ENCODE measurements at places on chromosomes 2 and 18.

DNA sequence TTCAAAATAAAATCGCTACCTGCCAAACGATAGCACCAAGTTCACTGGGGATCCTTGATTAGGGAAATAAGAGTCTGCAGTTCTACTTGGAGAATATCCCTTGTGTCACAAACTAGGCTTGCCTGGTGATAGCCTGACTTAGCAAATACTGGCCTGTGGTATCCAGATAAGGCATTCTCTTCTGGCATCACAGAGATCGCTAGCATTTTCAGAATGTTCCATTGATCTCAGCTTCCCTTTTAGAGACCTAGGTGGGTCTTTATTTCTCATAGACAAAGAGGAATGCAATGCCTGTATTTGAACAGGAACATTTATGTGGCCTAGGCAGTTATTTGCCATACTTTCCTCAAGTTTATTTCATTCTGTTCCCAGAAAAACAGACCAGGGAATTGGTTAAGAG, 349.1 kb downstream of the STK39 start:
- no peak for DNase-seq

DNA sequence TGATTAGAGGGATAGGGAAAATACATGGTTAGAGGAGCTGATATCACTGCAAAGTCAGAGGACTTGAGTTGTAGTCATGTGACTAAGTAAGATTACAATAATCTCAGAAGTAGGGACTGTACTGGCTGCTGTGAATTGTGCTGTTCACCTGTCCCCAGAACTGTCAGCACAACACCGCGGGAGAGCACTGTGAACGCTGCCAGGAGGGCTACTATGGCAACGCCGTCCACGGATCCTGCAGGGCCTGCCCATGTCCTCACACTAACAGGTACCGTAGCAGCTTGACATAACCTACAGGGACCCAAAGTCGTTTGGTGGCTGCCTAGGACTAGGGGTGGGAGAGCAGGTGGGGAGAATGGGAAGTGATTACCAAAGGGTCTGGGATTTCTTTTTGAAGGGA, 132.8 kb upstream of the TTC39C start:
- DNase-seq = no peak

GRCh38 chr2:232126301-232127099, 165.0 kb downstream of the DIS3L2 start:
- DNase-seq = peak; percentile 32

DNA sequence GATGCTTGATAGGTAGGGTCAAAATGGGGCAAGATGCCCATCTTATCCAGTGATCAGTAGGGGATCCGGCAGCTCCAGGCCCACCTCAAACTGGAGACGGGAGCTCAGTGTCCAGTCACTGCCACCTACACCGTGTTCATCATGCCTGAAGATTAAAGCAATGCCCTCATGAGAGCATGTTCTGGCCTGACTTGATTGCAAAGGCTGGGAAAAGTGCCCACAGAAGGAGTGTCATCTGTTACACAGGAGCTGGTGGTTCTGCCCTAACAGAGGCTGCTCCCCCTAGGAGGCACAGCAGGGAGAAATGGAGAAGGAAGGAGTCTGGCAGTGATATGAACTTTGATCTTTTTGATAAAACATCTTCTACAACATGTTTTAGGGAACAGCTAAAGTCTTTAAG, 92.3 kb downstream of the CCBE1 start:
- no peak for DNase-seq

DNA sequence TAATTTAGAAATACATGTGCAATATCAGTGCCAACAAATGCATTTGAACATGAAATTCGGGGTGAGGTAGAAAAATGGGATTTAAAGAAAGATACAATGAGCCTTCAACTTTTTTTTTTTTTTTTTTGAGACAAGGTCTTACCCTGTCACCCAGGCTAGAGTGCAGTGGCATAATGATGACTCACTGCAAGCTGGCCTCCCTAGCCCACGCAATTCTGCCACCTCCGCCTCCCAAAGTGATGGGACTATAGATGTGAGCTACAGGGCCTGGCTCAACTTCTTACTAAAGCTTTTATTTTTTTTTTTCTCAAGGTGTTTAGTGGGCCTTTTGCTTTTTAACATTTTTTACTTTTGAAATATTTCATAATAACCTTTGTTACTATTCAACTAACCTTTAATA, 365.6 kb downstream of the LRRTM4 start:
- DNase-seq = no peak

GRCh38 chr2:11598228-11598731, 64.4 kb downstream of the GREB1 start:
- DNase-seq = no peak

DNA sequence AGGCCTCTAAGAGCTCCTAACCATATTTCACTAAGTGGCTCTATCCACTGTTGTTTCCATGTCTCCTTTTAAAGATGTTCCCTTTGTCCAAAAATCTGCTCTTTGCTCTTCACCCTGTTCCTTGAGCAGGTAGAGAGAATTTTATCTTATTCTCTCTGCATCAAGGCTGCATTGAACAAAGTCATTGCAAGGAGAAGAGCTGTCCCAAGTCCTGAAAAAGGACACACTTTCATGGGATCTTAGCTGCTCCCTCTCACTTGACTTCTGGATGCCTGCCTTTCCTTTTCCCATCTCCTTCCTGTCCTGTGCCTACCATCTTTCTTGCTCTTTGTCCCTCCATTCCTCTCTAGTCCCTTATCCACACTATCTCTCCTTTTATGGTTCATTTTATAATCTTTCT, 235.2 kb upstream of the THSD7B start:
- DNase-seq = no peak

- no peak for DNase-seq
These were observed 78.9 kb upstream of the SMAD7 start for GRCh38 chr18:49029628-49030027.

DNA sequence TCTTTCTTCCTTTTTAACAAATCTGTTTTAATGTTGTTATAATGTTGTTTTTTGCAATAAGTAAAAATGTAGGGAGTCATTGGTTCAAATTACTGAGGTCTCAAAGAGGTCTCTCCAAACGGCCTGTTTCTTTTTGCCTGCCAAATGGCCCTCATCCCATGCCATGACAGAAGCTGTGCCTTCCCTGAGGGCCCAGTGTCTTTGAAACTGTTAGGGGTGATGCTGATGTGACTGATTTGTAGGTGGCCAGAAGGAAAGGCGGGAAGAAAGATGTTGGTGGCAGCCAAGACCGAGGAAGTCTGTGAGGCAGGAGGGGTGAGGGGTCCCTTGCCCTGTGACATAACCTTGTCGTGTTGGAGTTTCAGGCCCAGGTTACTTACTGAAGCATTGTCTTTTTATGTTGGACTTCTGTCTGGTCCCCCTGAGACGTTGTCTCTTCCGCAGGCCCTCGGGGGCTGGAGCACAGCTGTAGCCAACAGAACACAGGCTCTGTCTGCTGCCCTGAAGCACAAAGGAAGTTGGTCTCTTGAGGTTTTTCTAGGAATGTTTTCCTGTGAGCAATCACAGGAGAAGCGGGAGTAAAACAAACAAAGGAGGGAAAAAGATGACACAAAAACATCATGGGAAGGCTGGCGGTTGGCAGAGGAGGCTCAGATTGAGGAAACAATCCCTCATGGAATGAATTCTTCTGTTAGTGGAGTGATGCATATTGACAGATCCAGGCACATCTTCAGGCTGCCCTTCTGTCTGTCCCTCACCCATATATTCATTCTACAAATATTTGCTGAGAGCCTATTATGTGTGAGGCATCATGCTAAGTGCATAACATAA, 4.9 kb upstream of the ST3GAL5 start:
- no peak for DNase-seq

- DNase-seq = peak; percentile 9
These were observed 293.6 kb downstream of the FSIP2 start for GRCh38 chr2:186032102-186032738.

GRCh38 chr18:50334546-50335152, 40.2 kb upstream of the SKA1 start:
- DNase-seq = peak; percentile 4

- no peak for DNase-seq
These were observed 28.4 kb downstream of the CPS1 start for GRCh38 chr2:210584834-210585233.

- peak; percentile 54 for DNase-seq
These were observed 10.1 kb downstream of the RFX8 start for GRCh38 chr2:101464841-101465240.

- no peak for DNase-seq
These were observed 13.9 kb downstream of the PCARE start for GRCh38 chr2:29060441-29060840.

- no peak for DNase-seq
These were observed 83.8 kb downstream of the AGAP1 start for GRCh38 chr2:235577404-235578330.

DNA sequence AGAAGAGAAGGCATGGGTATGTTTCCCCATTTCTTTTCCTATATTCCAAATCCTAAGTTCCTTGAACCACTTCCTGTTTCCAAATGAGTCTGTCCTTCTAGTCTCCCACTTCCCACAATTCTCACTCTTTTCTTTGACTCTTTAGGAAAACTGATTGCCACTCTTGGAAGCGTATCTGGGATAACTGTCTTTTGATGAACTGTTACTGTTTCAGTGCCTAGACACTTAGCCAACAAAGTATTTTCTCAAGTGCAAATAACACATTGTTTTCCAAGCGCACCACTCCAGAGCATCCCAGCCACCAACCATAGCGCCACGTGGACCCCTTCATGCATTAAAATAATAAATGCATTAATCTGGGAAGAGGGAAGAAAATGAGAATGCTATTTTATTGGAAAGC, 342.8 kb downstream of the MTX2 start:
- DNase-seq = no peak

GRCh38 chr2:85199698-85200097, 66.5 kb downstream of the TCF7L1 start:
- DNase-seq = no peak

DNA sequence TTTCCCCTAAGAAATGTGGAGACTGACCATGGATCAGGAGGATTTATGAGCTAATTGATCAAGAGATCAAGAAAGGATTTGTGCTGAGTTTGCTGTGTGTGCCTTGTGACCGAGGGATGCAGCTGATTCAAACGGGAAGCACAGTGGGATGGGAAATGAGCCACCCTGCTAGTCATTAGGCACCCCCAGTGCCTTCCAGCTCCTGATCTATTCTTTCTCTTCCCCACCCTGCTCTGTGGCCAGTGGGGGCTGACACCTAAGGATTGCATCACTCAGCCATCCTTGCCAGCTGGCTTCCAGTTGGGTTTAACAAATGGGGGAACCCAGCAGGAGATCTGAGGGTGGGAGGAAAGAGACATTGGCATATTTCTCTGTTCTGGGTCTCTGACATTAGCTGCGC, 132.2 kb upstream of the CXCR4 start:
- DNase-seq = peak; percentile 52

DNA sequence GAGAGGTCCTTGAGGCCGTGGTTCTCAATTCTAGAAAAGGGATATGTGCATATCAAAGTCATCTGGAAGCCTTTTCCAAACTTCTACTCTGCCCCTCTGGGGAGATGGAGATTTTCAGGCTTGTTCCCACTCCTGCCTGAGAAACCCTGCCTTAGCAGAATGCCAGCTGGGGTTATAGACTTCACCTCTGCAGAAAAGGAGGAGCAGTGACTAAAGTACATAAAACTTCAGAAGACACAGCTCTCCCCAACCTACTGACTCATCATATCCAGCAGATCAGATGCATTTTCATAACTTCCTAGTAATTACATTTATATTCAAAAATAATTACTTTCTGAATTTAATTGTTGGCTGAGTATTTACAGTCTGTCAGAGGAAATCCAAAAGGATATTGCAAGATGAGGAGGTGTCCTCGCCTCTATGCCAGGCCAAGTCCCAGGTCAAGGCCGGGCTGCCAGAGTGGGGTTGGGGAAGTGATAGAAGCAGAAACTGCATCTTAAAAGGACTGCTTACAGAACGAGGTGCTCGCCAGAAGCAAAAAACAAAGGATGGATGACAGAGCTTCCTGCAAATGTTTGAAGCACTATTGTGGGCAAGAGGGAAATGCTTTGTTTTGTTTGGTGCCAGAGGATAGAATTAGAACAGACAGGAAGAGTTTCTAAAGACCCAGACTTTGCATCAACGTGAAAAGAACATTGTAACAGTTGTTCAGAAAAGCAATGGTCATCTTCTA, 75.6 kb upstream of the APCDD1 start:
- DNase-seq = no peak

- no peak for DNase-seq
These were observed 1251.3 kb upstream of the CRIM1 start for GRCh38 chr2:35104309-35104708.

GRCh38 chr18:43620936-43621335, 343.6 kb upstream of the SYT4 start:
- peak; percentile 40 for DNase-seq

GRCh38 chr2:217709478-217710210, 293.2 kb downstream of the TNS1 start:
- no peak for DNase-seq
